ENCODE measurements at places on chromosomes 13 and 19. TPM values are rescaled to one million over a fixed set of nuclear protein-coding genes. Genes with fewer than 3 reads are reported as not detected.

APLP1 gene
- 7.3 TPM for total RNA-seq

LHB gene
- not detected for total RNA-seq

EBI3 gene
- 9.0 TPM for total RNA-seq

FUT1 gene
- 6.4 TPM for total RNA-seq

RFPL4A gene
- total RNA-seq: not detected

PRX gene
- total RNA-seq: 2.4 TPM

POSTN gene
- 26.5 TPM for total RNA-seq
